Effector memory CD8-positive, alpha-beta T cell (primary cell): ENCODE measurements at places on chromosomes 5 and 9.

DNA sequence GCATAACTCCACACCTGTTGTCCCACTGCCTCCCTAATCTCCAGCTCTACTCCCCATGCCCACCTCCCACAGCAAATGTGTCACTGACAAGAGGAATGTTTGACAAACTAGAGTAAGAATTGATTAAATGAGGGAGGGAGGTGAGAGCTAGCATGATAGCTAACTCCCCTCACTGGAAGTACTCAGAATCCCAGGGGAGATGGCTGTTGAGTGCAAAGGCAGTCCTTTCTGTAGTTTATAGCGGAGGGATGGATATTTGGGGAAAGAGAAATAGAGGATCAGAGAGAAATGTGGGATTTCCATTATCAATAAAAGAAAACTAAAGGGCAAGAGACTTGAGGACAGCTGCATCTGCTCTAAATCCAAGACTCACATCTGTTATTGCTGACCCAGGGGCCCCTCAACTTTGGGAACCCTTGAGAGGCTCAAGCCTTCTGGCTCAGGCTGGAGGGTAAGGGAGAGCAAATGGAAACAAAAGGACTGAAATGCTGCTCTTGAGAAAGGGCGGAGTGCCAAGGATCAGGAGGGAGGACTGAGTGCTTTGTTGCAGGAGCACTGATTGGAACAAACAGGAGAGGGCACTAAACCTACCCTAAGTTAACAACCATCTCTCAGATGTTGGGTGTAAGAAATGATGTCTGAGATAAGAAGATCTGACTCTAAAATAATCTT lies 372.1 kb downstream of the NTRK2 start:
- no peak for DNase-seq

DNA sequence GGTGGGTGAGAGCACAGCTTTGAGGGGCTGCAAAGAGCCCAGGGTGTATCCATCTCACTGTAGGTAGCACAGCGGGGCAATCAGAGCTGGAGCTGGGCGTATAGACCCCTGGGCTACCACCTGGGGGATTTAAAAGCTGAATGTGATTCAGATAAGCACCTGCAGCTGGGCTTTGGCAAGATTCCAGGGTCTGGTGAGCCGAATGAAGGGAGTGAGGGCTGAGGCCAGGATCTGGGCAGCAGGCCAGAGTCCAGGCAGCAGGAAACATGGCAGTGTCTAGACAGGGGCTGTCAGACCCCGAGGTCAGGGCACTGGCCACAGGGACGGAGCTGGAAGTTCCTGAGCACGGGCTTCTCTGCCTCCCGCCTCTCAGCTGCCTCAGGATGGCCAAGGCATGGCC lies 8.7 kb downstream of the ASS1 start:
- no peak for DNase-seq

DNA sequence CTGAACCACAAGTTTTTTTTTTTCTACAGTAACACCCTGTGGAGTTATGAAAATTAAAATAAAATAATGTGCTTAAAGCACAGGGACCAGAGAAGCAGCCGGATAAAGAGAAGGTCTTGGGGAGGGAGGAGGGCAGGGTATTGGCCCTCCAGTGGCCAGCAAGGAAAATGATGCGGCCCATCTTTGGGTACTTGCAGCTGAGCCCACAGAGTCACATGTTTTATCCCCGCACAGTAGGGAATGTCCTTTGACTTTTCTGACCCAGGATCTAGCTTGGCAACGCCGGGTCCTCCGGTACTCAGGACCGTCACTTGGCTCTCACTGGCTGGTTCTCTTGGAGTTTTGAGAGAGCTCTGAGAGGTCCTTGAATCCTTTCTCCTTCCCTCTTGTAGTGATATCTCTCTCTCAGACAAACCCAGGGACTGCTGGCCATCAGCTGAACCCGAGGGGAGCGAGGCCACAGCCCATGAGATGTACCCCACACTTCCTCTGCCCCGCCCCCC lies 35.3 kb upstream of the HSPA9 start:
- no peak for DNase-seq

GRCh38 chr5:91189480-91190313 lies 193.4 kb downstream of the ARRDC3 start:
- DNase-seq, result no peak

GRCh38 chr9:29322240-29322639 lies 1749.0 kb upstream of the C9orf72 start:
- no peak for DNase-seq

DNA sequence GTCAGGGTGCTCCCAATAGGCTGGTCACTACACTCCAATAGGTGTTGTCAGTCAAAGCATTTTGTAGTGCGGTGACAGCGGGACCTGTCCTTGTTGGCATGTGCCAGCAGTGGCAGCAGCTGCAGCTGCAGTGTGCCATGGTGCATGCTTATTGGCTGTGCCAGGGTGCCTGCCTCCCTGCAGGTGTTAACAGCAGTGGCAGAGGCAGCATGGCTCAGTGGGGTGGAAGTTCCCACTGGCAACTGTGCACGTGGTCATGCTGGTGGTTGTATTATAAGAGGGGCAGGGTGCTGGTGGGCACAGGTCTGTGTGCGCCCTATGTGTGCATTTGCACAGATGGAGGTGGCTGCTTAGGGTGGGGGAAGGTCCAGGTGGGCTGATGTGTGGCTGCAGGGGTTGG lies 133.7 kb upstream of the EDIL3 start:
- no peak for DNase-seq

GRCh38 chr5:38832810-38833209 lies 13.0 kb upstream of the OSMR start:
- DNase-seq, result no peak

GRCh38 chr5:2946315-2946714 lies 194.8 kb upstream of the IRX2 start:
- no peak for DNase-seq

DNA sequence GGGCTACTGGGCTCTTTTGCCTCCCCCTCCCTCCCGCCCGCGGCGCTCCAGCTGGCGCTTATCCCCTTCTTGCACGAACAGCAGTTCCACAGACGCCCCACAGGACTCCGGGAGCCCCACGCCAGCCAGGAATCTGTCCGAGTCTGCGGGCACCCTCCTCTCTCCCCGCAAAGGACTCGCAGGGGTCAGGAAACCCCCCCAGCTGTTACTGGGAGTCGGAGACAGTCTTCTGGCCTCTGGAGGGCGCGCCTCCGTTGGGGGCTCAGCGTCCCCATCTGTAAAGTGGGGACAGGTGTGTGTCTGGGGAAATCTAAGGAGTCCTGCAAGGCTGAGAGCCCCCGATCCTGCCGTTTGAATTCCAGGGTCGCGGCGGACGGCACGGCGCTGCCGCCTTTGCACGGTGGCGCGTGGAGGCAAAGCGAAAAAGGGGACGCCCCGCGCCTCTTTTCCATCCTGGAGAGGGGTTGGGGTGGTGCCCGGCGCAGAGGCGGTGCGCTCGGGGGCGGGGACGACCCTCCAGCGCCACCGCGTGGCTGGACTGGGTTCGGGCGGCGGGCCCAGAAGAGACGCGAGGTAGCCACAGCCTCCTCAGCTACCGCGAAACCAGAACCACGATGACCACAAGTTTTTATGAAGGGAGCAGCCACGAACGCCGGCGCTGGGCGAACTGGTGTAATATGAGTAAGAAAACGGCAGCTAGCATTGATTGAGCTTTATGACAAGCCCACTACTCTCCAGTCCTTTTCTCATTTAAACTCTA lies 2.8 kb upstream of the CCIN start:
- peak; percentile 86 for DNase-seq

DNA sequence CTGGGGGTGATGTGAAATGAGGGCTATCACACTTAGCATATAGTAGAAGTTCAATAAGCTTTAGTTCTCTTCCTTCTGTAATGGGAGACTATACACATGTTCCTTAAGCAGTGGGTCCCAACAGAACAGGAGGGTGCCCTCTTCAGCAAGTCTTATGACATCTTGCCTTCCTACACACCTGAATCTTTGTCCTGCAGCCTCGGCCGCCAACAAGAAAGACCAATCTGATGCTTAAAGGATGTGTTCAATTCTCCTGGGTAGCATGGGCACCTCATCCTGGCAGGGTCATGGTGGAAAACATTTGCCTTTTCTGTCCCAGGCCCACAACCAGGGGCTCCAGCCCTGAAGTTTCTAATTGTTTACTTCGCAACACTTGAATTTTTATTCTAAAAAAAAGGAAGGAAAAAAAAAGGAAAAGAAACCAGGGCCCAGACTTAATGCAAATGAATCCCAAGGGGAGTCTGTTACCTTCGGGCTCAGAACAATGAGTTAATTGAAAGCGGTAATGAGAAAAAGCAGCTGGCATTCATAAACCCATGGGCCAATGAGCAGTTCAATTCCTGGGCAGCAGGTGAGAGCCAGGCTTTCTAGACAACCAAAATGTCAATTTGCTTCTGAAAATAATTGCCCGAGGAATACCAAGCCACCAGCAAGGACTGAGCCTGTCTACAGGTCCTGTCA lies 26.2 kb upstream of the SMAD5 start:
- DNase-seq, result no peak

- no peak for DNase-seq
Observed at GRCh38 chr5:42360056-42360455, 63.2 kb upstream of the GHR start.

DNA sequence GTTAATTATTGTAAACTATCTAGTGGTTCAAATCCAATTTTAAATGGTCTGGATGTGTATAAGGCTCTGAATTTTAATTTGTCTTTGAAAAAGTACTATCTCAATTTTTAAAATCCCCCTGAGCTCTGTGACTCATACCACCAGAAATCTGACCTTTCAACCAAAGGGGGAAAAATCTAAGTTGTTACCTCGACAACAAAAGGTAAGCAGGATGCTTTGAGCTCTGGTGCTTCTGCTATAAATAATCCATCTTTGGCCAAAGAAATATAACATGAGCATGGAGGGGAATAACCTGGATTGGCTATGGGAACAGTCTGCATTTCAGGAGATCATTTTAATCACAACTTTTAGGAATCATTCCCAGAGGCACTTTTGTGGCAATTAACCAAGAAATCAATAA lies 76.3 kb upstream of the PCSK1 start:
- no peak for DNase-seq

DNA sequence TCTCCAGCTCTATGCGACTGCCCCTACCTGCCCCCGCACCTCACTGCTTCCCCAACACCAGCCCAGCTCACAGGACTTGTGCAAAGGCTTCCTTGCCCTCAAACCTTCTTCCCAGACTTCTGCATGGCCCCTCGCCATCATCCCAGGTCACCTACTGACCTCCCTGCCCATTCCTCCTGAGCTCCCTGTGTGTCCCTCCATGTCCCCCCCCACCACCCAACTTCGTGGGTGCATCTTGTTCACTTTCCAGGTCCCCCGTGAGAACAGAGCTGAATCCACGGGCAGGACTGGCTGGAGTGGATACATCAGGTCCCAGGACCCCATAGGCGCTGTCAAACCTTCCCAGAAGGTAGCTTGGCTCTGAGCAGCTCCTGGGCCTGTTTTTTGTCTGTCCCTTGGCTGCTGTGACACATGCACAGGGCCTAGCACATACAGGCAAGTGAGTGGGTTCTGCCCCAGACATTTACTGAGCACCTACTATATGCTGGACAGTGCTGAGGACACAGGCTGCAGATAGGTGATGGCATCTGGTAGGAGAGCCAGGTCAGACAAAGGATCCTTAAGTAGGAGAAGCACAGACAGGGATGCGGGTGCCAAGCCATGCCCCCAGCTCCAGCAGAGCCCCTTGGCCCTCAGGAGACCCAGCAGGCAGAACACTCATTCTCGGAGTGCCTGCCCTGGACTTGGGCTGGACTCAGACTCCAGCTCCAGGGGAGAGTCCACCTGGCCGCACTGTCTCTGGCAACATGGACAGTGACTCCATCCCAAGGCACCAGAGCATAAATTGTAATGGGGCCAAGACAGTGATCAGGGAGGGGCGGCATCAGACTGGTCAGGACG lies 15.0 kb downstream of the NINJ1 start:
- DNase-seq, result no peak

DNA sequence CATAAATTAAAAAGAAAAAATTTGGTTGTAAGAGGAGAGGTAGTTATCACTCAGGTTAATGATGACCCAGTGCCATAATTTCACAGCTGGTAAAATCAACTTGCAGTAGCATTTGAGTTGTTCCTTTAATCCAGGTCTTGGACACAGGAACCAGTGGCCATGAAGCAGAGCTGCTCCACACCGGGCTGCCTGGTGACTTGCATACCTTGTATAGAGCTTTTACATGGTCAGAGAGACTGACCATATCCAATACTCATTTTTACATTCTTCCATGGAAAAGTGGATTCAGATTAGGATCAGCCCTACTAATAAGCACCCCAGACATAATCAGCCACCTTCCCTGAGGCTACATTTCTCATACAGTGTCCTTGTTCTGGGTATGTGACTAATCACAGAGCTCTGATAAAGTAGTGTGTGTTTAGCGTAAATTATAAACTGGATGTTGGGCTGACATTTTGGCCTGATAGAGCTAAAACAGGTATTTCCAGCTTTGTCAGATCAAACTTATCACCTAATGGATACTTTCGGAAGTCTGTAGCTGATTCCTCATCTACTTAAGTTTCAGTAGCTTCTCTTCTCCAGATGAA lies 77.0 kb upstream of the ZSWIM6 start:
- DNase-seq, result no peak

GRCh38 chr5:10666531-10667299 lies 94.3 kb downstream of the DAP start:
- no peak for DNase-seq

GRCh38 chr9:89926167-89926566 lies 321.4 kb downstream of the GADD45G start:
- no peak for DNase-seq

DNA sequence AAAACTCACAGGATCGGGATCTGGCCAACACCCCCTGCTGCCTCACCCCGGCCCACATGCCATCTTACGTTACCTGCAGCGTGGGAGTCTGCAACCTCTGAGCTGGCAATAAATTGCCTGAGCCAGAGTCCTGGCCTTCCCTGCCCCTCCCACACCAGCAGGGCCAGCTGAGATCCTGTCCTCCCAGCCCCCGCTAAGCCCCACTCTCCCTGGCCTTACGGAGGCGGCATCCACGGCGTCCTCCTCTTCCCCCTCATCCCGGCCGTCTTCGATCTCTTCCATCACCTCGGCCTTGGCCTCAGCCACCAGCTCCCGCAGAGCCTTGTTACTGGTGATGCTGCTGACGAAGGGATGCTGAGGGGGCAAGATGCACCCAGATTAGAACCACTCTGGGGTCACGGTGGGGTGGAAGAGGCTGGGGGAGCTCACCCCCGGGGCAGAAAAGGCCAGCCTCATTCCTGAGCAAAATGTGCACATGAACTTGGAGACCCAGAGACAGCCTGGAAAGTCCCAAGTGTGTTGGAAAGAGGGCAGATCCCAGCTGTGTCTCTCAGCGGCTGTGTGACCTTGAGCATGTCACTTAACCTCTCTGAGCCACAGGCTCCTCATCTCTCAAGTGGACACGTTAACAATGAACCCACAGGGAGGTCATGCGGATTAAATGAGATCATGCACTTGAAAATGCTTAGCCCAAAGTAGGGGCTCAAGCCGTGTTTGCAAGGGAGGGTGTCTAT lies 89.9 kb upstream of the FBXW11 start:
- no peak for DNase-seq

DNA sequence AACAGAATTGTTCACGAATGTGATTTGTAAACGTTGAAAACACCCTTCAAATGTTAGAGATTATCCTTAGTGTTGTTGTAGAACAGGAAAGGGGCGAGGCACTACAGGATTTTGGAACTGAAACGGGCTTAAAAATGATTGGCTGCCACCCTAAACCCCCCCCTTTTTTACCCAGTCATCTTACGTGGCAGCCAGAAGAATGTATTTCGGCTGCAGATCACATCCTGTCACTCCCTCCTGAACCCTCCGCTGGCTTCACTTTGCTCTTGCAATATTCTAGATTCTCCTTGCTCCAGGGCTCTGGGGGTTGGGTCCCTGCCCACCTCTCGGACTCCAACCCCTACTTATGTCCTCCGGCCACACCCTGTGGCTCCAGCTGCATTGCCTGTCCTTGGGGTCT lies 13.9 kb upstream of the UNC5A start:
- DNase-seq, result no peak
